ENCODE measurements at places on chromosomes 4 and X.
A peak's percentile ranks its signal among the peaks of the same experiment; 100 is the strongest.

GRCh38 chr4:22063613-22064012 lies 115.0 kb upstream of the KCNIP4 start:
- no peaks in the 10 kb centered on the region for H3K36me3 ChIP-seq
- no peak overlapping the region for H3K27ac ChIP-seq
- no peak overlapping the region for H3K4me3 ChIP-seq
- no peaks in the 10 kb centered on the region for H3K27me3 ChIP-seq
- H3K4me1 ChIP-seq = no peaks in the 10 kb centered on the region

DNA sequence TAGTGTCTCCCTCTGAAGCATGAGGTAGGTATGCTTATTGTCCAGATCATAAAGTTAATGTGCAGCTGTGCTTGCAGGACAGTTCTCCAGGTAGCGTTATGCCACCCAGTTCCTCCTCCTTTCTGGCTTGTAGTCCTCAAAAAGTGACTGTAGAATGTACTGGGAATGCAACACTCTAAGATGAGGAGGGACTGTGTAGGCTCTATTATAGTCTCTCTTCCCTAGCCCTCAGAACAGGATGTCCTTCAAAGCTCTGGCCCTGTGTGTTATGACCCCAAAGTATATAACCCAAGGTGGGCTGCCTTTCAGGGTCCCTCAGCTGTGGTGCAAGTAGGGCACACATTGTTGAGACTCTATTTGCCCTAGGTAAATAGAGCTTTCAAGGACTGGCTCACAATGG lies 20.8 kb upstream of the MANBA start:
- no peaks in the 10 kb centered on the region for H3K4me1 ChIP-seq
- H3K27ac ChIP-seq = no peak overlapping the region
- H3K4me3 ChIP-seq = no peak overlapping the region
- DNase-seq = no peak
- H3K27me3 ChIP-seq = no peaks in the 10 kb centered on the region

DNA sequence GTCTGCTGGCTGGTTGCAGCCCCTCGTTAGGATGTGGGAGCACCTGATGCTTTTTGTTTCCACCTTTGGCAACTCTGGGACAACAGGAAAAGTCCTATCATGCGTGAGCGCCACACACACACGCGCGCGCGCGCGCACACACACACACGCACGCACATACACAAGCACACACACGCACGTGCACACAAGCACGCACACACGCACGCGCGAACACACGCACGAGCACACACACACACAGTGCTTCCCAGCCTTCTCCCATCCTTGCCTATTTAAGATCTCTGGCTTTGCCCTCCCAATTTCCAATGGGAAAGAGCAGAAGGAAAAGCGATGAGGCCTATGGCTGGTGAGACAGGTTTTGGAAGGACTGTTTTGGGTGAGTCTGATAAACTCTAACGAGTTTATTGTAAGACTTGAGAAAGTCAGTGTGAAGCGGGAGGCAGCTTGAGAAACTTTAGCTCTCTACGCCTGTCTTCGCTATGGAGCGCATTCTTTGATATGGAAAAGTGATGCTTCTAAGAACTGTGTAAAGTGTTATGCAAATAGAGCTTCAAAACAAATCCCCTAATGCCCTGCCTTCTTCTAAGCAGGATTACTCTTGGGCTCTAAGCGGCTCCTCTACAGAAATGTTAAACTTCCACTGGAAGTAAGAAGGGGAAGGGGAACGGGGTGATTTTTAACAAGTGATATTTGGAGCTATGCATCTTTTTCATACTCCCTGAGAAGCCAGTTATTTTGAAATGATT lies 11.8 kb downstream of the SUPT20HL1 start:
- no peak overlapping the region for H3K27ac ChIP-seq
- H3K36me3 ChIP-seq = no peaks in the 10 kb centered on the region
- no peak overlapping the region for H3K4me3 ChIP-seq
- no peak for DNase-seq
- H3K4me1 ChIP-seq = no peaks in the 10 kb centered on the region
- no peaks in the 10 kb centered on the region for H3K27me3 ChIP-seq

DNA sequence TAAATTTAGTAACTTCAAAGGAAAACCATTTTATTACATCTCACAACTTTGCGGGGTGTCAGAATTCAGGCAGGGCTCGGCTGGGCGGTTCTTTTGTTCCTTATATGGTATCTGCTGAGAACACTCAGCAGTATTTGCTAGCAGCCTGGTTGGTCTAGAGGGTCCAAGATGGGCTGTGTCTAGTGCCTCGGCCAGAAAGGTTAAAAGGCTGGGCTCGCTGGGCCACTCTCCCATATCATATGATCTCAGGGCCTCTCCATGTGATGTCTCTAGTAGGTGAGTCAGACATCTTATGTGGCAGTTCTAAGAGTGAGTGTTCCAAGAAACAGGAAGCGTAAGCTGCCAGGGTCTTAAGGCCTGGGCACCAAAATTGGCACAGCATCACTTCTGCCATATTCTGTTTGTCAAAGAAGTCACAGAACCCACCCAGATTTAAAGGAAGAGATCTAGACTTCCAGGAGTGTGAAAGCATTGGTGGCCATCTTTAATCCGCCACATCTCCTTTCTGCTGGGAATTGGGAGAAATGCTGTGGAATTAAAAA lies 100.9 kb upstream of the ATP6AP2 start:
- peaks cover 14% of the 10 kb centered on the region for H3K4me1 ChIP-seq
- H3K36me3 ChIP-seq = no peaks in the 10 kb centered on the region
- no peak overlapping the region for H3K27ac ChIP-seq
- H3K4me3 ChIP-seq = no peak overlapping the region
- DNase-seq = no peak

DNA sequence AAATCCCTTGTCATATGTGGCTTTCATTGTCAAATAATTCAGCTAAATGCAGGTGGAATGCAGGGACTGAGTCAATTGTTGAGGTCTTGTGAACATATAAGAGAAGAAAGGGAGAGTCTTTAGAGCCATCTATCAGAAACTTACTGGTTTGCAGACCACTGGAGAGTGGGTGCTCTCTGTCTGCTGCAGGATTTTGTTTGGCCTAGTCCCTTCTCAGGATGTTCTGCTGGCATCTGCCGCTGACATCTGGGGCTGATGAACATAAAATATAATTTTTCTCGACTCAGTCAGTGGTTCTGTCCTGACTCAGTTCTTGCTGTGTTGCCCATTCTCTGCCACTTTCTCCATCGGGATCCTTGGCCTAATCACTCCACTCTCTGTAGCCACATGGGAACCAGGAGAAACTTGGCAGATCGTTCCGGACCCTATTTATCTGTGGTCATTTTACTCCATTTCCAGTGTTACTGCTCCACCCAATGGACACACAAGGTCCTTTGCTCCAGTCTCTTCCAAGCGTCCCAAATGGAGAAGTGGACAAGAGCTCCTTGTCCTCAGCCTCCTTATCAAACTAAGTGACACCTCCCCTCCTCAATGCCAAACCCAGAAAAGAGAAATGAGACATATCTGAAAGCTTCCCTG lies 436.2 kb downstream of the FAT4 start:
- no peaks in the 10 kb centered on the region for H3K4me1 ChIP-seq
- no peak for DNase-seq
- no peak overlapping the region for H3K4me3 ChIP-seq
- H3K27me3 ChIP-seq = no peaks in the 10 kb centered on the region
- H3K36me3 ChIP-seq = no peaks in the 10 kb centered on the region

- no peaks in the 10 kb centered on the region for H3K36me3 ChIP-seq
- no peaks in the 10 kb centered on the region for H3K27me3 ChIP-seq
- H3K4me1 ChIP-seq = peaks cover 2% of the 10 kb centered on the region
Observed at GRCh38 chr4:110064295-110064694, 134.1 kb downstream of the ELOVL6 start.

DNA sequence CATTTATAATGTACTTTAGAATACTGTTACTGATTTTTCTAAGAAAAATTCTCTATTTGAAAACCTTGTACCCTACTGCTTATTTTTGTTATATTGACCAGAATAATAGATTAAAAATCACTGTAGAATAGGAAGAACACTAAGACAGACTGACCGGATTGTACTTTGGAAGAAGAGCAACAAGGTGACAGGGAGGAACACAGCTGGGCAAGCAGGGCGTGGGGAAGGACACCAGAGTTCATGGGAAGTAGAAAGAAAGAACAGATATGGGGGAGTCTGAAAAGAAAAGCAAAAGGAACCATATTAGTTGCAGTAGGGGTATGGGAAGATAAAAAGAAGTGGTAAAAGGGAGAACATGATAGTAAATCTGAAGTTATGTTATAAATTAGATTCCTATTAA lies 38.6 kb downstream of the TXK start:
- H3K27ac ChIP-seq = no peak overlapping the region
- no peak overlapping the region for H3K4me3 ChIP-seq
- H3K36me3 ChIP-seq = no peaks in the 10 kb centered on the region
- H3K4me1 ChIP-seq = no peaks in the 10 kb centered on the region
- no peak for DNase-seq
- H3K27me3 ChIP-seq = no peaks in the 10 kb centered on the region

GRCh38 chr4:186265683-186266652 lies at the start of gene F11:
F11 (plus strand) TSS chr4:186266189; CDS start chr4:186267137, 948 bp downstream.
- no peaks in the 10 kb centered on the region for H3K36me3 ChIP-seq
- no peaks in the 10 kb centered on the region for H3K4me1 ChIP-seq
- H3K27ac ChIP-seq = no peak within 1 kb of the TSS
- DNase-seq = no peak

GRCh38 chr4:53863158-53863557 lies 201.2 kb downstream of the CHIC2 start:
- no peaks in the 10 kb centered on the region for H3K27me3 ChIP-seq
- H3K4me1 ChIP-seq = no peaks in the 10 kb centered on the region
- no peak for DNase-seq
- no peaks in the 10 kb centered on the region for H3K36me3 ChIP-seq
- no peak overlapping the region for H3K4me3 ChIP-seq
- H3K27ac ChIP-seq = no peak overlapping the region

DNA sequence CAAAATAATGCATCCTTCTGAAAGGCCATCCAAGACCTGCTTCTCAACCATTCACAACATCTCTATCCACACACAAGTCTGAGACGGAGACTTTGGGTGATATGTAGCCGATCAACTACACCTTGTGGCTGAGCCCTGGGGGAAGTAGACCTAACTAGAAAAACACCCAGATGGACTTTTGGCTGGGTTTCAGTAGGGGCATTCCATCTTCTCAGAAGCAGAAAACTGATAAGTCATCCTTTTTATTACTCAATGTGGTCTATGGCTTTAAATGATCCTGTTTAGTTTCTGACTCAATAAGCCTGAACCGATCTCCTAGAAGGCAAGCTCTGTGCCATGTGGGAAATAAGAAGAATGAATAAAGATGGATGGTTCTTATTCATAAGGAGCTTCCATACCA lies 82.5 kb upstream of the AFF2 start:
- H3K36me3 ChIP-seq = no peaks in the 10 kb centered on the region
- H3K4me1 ChIP-seq = no peaks in the 10 kb centered on the region
- no peak overlapping the region for H3K4me3 ChIP-seq
- H3K27me3 ChIP-seq = no peaks in the 10 kb centered on the region
- DNase-seq = no peak

DNA sequence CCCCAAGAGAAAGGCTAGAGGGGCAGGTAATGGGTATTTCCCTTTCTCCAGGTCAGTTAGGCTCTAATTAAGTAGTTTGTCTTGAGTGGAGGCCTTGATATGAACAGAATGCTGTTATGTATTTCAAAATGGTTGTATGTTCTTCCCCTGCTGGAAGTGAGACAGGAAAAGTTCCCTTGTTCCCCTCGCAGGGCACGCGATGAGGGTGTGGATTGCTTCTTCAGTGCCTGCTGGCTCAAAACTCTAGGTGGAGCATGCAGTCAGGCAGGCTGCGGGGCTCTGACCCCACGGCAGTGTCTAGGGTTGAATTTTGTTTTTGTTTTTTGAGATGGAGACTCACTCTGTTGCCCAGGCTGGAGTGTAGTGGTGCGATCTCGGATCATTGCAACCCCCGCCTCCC lies 341.0 kb upstream of the ZCCHC13 start:
- peaks cover 16% of the 10 kb centered on the region for H3K4me1 ChIP-seq
- H3K27me3 ChIP-seq = no peaks in the 10 kb centered on the region
- H3K4me3 ChIP-seq = no peak overlapping the region

GRCh38 chrX:11470250-11470974 lies 177.2 kb downstream of the AMELX start:
- no peak overlapping the region for H3K4me3 ChIP-seq
- DNase-seq = no peak
- no peaks in the 10 kb centered on the region for H3K27me3 ChIP-seq

- no peak overlapping the region for H3K27ac ChIP-seq
- H3K27me3 ChIP-seq = no peaks in the 10 kb centered on the region
- H3K4me1 ChIP-seq = no peaks in the 10 kb centered on the region
Observed at GRCh38 chrX:140664939-140665338, 44.6 kb upstream of the LINC00632 start.

DNA sequence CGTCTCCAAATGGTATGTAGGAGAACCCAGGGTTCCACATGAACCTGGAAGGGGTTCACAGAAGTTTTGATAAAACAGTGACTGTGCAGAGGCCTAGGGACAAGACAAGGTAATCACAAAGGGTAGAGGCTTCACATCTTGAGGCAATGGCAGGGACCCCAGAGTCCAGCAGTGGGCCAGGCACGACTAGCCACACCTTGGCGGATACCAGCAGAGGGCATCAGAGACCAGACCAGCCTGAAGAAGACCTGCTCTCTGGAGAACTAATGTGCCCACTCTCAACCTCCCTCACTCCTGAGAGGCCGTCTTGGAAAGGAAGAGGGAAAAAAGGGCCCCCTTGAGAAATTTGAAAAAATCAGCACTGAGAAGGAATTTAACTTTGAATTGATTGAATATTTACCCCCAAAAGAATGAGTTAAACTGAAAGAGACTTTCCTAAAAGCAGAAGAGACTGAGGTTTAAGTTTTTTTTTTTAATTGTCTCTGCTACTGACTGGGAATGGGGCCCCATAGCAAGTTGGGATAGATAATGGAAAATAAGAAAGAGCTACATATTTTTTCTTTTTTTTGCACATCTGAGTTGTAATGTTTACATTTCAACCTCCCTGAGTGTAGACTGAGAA lies 243.8 kb upstream of the JADE1 start:
- no peaks in the 10 kb centered on the region for H3K4me1 ChIP-seq
- no peaks in the 10 kb centered on the region for H3K27me3 ChIP-seq
- H3K36me3 ChIP-seq = no peaks in the 10 kb centered on the region
- peak; percentile 42 for DNase-seq
- H3K27ac ChIP-seq = no peak overlapping the region

DNA sequence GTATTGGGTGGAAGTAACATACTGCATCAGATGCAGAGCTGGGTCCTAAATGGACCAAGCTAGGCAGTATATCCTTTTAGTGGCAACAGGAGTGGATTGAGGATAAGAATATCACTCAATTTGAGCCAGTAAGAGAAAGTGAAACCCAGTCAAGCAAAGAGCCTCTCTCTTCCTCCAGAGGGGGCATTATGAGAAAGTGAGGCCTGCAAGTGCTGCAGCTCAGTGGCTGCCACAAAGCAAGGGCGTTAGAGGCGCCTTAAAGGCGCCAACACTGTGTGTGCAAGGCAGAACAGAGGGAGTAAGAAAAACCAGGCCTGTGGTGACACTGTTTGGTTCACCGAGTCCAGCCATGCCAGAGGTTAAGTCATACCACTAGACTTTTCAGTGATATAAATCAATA lies 17.5 kb downstream of the STX18 start:
- no peak overlapping the region for H3K4me3 ChIP-seq
- DNase-seq = no peak
- no peak overlapping the region for H3K27ac ChIP-seq
- H3K36me3 ChIP-seq = peaks cover 1% of the 10 kb centered on the region
